Activated CD4-positive, alpha-beta T cell treated with anti-CD3 and anti-CD28 coated beads, Interleukin-2, amount 50 U/mL, for 48 hours (primary cell): ENCODE measurements at places on chromosomes 6 and 20.

GRCh38 chr6:168518348-168518745 lies 77.4 kb downstream of the SMOC2 start:
- DNase-seq = no peak

- DNase-seq = no peak
Measured at GRCh38 chr6:138382498-138383265, 5.0 kb downstream of the SMIM28 start.

GRCh38 chr6:105622226-105622625 lies 219.3 kb upstream of the PREP start:
- no peak for DNase-seq

- DNase-seq = no peak
Measured at GRCh38 chr20:20847814-20848213, 135.4 kb upstream of the RALGAPA2 start.

DNA sequence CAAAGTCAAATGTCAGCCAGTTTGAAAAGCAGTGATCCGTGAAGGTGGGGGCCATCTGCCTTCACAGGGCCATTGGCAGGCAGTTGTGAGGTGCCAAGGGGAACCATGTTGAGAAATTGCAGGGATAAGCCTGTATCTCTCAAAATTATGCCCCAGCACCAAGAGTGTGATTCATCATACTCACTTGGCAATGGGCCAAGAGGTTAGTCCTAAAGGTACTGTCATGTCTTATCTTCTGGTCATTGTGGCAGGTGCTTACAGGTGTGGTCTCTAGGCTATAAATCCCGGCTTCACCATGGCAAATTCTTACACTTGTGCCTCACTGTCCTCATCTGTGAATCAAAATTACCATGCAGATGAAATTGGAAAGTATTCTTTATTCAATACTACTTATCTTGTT lies 150.7 kb upstream of the LAMP5 start:
- DNase-seq = no peak

DNA sequence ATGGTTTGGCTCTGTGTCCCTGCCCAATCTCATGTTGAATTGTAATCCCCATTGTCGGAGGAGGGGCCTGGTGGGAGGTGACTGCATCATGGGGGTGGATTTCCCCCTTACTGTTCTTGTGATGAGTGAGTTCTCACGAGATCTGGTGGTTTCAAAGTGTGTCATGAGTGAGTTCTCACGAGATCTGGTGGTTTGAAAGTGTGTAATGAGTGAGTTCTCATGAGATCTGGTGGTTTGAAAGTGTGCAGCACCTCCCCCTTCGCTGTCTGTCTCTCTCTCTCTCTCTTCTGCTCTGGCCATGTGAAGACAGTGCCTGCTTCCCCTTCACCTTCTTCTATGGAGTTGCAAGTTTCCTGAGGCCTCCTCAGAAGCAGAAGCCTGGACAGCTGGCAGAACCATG lies 87.6 kb downstream of the MYLK4 start:
- no peak for DNase-seq

DNA sequence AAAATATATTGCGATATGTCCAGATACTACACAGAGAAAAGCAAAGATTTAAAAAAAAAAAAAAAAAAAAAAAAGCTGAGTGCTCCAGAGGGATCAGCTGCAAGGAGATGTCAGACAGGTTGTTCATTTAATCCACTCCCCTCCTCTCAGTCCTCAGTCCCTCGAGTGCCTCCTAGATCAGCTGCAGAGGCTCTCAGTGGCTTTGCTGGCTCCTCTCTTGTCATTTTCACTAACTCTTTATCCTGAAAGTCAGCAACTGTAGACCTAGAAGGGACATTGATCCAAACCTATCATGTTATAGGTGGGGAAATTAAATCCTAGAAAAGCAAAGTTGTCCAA lies 61.6 kb downstream of the KIAA0319 start:
- DNase-seq = no peak

GRCh38 chr20:62334881-62335280 lies 32.1 kb downstream of the ADRM1 start:
- DNase-seq = no peak

DNA sequence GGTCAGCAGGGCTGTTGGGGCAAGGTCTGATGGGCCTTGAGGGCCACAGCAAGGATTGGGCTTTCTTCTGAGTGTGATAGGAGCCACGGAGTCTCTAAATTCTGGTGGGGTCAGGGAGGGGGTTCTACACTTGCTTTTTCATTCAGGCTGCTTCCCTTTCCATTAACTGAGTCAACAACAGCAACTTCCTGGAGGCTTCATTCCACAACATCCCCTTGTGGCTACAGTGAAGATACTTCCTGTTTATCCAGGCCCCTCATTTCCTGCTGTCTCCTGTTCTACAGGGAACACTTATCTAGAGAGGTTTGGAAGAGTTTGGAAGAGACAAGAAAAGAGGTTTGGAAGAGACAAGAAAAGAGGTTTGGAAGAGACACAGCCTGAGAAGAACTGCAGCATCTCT lies 144.8 kb upstream of the ENPP5 start:
- no peak for DNase-seq

- DNase-seq = no peak
Measured at GRCh38 chr6:37594895-37595294, 95.2 kb upstream of the CCDC167 start.

- peak; percentile 30 for DNase-seq
Measured at GRCh38 chr6:105646391-105646867, 243.5 kb upstream of the PREP start.

- no peak for DNase-seq
Measured at GRCh38 chr6:79628466-79629288, 2.5 kb upstream of the SH3BGRL2 start.

GRCh38 chr6:168939041-168939440 lies 314.6 kb downstream of the THBS2 start:
- DNase-seq = no peak

- no peak for DNase-seq
Measured at GRCh38 chr6:11262242-11262641, 29.8 kb upstream of the NEDD9 start.
